ENCODE measurements at places on chromosomes 12 and 14.
A peak's percentile ranks its signal among the peaks of the same experiment; 100 is the strongest.

- peak; percentile 50 for DNase-seq
These were observed 140.5 kb downstream of the ADGRD1 start for GRCh38 chr12:131093971-131094830.

- no peak for DNase-seq
These were observed 186.6 kb upstream of the RMST start for GRCh38 chr12:97275728-97276590.

DNA sequence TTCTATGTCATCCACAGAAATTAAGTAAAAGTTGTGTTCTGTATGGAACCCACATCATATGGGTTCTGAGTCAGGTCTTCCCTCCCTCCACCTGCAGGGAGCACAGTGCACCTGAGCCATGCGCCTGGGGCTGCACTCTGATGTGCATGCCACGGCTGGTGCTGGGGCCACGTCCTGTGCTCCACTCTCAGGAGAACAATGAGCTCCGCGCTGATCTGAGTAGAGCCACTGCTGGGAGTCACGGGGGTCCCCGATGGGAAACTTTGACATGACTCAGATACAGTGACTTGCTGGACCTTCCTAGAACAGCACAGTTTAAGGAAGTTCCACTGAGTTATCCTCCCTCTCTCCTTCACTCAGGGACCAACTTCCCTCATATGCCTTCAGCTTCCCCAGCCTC is 683.4 kb downstream of the TMEM121 start:
- peak; percentile 69 for DNase-seq

DNA sequence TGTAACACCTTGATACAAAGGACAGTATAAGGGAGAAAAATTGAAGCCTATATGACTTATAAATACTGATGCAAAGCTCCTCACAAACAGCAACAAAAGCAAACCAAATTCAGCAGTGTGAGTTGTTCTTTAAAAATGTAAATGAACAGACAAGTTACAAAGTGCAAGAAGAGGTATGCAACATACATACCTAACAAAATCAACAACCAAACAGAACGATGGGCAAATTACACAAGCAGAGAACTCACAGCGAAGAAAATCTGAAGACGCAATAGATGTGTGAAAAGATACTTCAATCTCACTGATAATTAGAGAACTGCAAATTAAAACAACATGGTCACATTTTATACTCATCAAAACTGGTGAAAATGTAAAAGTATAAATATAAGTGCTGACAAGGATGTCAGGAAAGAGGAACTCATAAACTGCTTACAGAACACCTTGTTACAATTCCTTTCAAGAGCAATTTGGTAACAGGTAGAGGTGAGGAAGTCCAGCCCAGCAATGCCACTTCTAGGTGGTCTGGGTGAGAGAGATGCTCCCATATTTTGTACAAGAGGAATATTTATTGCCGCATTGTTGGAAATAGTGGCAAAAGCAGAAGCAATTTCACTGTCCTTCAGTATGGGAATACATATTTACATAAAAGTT is 47.3 kb downstream of the CORO1C start:
- no peak for DNase-seq

DNA sequence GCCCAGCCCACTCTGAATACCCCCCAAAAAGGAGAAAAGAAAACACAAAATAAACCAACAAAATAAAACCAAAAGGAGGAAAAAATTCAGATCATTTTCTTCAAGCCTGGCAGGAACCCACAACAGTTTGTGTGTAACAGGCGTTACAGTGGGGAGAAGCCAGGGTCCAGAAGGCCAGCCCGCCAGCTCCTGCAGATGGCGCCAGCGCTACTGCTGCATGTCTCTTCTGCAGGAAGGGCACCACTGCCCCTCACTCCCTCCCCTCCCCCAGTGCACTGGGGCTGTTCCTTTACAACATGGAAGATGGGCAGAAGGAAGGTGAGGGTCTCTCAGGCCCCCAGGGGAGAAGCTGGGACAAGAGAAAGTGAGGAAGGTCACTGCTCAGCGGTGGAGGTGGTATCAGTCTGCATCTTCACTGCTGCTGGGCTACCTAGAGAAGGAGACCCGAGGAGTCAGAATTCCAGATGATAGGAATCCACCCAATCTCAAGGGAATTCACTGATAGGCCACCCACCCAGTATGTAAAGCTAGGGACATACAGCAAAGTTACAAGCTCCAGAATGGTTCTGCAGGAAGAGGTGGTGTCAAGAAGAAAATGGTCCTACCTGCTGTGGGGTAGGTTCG is 2.3 kb upstream of the NOP2 start:
- DNase-seq, result peak; percentile 76

DNA sequence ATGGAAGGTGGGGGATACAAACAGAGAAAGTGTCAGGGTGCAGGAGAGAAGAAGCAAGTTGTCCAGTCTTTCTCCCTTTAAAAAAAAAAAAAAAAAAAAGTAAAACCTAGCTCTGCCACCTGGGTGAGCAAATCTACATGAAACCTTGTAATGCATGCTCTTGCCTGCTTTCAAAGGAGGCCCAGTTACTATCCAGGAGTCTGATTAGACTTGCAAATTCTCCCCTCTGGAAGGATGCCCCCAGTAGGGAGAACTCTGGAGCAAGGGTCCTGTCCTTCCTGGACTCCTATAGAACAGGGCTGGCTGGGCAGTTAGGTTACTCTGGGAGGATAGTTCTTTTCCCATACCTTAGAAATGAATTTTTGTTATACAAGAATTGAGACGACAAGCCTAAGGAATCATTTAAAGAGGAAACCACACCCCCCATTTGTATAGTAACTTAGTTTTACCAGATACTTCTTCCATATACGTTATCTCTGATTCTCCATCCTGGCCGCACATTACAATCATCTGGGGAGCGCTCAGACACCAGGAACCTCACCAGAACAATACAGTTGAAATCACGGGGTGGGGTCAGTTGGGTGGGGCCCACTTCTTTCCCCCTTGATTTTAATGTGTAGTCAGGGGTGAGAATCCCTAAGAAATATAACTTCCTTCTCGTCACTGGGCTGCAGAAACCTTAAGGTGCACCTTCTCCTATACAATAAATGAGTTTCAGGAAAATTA is 30.5 kb downstream of the RAB35 start:
- DNase-seq, result no peak
